ENCODE measurements at places on chromosomes 2 and 18.

- DNase-seq: no peak
These were observed 21.6 kb downstream of the MAP4K4 start for GRCh38 chr2:101718993-101719571.

DNA sequence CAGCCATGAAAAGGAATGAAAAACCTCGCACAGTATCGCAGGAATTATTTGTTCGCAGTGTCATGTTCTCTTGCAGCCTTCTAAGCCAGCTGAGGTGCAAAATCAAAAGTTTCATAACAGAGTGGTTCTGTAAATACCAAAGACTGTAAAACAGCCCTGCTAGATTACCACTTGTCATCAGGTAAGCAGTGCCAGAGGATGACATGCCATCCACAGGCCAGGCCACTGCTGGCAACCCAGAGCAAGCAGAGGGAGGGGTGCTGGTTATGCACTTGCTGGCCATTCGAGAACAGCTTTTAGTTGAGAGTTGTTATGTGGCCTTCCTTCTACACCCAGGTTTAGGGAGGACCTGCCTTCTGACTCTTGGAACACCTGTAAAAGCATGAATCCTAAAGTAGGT lies 114.3 kb upstream of the MGAT5 start:
- DNase-seq: no peak

GRCh38 chr2:105396254-105397024 lies 2.4 kb downstream of the FHL2 start:
- DNase-seq: no peak

DNA sequence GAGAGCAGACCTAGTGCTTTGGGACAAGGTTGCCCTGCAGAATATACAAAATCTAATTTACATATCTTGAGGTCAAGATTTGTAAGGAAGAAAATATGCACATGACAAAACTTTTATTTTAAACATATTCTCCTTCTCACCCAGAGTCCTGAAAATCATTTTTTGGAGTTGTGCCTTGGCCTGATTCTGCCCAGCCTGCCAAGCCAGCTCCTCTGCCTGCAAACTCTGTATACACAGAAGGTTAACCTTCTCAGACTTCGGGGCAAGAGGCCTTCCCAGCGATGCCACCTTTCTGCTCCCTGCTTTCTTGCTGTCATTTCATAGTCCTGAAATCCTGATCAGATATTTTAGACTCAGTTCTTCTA lies 95.8 kb upstream of the CAVIN2 start:
- no peak for DNase-seq

DNA sequence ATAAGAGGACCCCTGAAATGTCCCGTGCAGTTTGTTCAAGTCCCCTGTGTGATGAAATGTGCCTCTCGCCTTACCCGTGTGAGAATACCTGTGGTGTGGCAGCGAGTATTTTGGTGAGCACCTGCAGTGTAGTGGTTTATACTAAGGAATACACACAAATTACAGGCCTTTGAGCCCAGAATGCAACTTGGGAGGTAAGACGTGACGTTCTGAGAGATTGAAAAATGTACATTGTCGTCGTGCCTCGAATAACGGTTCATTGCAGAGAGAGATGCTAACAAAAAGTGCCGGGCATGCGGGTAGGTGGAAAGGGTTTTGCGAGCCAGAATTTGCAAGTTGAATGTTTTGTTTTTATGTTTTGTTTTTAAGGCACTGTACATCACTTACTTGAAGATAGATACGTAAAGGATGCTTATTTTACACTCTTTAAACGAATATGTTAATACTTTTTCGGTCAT lies 867 bp downstream of the RBBP8 start:
- DNase-seq: no peak

GRCh38 chr2:121266543-121267106 lies 18.4 kb downstream of the TFCP2L1 start:
- DNase-seq: no peak

DNA sequence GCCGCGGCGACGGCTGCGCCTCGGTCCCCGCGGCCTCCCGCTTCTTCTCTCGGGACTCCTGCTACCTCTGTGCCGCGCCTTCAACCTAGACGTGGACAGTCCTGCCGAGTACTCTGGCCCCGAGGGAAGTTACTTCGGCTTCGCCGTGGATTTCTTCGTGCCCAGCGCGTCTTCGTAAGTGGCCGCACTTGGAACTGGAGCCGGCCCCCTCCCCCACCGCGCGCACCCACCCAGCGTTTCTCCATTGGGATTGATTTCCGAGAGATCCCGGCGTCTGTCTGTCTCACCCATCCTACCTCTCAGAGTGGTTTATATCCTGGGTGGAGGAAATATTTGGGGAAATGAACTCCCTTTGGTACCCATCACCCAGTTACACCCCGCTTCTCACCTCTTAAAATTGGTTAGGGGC lies 498 bp downstream of the ITGAV start:
- DNase-seq: no peak

DNA sequence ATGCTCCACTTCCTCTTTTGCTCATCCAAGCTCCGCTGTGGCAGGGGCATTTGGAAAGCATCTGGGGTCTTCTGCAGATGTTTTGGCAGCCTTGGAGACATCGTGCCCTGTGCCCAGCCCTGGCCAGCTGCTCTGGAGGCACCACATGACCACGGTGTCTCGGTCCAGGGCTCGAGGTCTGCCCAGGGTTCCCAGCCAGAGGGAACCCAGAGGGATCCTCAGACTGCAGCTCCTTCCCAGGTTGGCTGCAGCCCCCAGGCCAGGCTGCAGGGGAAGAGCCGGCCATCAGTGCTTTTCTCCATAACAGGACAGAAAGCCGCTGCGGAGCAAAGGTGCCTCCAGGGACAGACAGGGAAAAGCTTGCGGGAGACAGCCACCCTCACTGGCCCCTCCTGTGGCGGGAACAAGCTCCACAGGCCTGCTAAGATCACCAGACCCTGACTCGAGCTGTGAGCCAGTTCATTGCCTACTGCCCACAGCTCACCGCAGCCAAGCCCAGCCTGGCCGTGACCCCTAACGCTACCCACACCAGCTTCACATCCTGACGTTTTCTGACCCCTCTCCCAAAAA lies 74.7 kb downstream of the SMAD7 start:
- DNase-seq: no peak

- no peak for DNase-seq
These were observed 309.5 kb upstream of the LYPD1 start for GRCh38 chr2:132979339-132980093.

- no peak for DNase-seq
These were observed 219.9 kb downstream of the EXOC6B start for GRCh38 chr2:72605836-72606442.

DNA sequence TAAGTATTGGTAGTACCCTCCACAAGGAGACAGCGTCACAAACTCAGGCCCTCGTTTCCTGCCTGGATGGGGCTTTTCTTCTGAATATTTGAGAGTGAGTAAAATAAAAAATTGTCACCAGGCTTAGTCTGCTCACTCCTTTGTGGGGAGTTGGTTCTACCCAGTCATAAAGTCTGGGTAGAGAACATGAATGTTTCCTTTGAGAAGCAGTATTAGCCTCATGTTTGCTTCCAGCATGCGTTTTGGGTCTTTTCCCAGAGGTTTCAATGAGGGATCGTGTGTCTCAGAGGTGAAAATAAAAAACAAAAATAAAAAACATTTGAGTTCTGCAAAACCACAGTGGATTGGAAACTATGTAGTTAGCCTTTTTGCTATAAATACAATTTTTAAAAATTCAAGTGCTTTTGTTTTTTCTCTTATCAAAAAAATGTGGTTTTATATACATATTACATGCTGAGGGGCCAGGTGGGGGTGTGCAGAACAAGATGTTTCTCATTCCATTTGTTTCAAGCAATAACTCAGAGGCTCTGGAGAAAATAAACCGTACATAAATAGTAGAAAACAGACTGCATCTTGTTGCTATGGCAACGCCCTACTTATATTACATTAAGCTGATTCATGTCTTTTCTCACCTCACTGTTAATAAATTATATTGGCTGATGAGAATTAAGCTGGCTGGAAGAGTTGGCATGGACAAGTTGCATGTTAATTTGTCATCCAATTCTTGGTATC lies 225.4 kb upstream of the FBXO11 start:
- DNase-seq: no peak

DNA sequence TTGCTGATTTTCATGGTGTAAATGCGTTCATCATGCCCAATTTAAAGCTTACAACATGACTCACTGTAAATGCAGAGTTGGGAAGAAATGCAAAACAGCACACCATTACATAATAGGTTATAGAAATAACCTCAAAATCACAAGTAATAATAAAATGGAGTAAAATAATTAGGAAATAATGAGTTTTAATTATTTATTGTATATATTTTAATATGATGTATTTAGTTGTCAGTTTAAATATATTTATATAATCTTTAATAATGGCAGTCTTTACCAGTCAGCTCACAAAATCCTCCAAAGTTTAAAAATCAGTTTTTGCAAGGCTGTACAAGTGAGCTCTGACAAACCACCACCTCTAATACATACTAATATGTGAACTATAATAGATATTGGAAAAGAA lies 180.2 kb downstream of the RND3 start:
- DNase-seq: no peak

DNA sequence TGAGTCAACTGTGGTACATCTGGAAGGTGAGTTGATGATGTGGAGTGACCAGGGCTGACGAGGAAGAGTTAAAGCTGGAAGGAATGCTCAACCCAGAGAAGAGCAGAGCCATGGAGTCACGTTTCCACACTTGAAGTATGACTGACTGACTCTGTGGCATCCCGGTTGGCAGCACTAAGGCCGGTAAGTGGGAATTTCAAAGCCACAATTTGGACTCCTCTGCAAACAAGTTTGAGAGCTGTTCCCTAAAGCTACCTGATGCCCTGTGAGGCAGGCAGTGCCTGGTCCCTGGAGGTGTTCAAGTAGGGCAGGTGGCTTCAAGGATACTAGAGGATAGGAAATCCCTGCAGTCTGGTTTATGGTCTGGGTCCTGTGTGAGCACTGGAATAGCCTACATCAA lies 69.3 kb upstream of the ITGB6 start:
- DNase-seq: no peak

- DNase-seq: no peak
These were observed 37.0 kb upstream of the TTN start for GRCh38 chr2:178844269-178844668.

- no peak for DNase-seq
These were observed 87.4 kb downstream of the INO80D start for GRCh38 chr2:205998583-205998982.

- no peak for DNase-seq
These were observed 267.2 kb downstream of the FBXO15 start for GRCh38 chr18:73880387-73880786.

GRCh38 chr2:46643493-46643892 lies 164.1 kb downstream of the TMEM247 start:
- no peak for DNase-seq

GRCh38 chr2:46715541-46715940 lies 200.1 kb downstream of the MCFD2 start:
- no peak for DNase-seq

DNA sequence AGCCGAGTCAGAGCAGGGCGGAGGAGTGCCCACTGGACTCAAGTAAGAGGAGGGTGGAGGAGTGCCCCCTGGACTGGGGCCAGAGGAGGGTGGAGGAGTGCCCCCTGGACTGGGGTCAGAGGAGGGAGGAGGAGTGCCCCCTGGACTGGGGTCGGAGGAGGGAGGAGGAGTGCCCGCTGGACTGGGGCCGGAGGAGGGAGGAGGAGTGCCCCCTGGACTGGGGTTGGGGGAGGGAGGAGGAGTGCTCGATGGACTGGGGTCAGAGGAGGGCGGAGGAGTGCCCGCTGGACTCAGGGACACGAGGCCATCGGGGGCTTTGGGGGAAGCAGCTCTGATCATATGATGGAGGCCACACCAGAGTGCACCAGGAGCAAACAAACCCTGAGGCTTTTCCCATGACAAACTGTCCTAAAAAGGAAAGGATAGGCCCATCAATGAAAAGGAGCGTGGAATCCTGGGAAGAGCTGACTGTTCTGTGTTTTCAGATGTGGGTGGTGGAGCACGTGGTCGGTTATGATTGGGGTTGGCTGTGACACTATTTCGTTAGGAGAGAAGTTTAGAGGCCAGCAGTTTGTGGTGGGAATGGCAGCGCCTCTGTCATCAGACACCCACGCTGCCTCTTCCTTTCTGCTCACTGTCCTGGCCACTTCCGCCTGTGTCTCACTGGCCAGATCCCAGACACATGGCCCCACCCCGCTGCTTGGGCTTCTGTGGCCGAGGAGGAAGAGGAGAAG lies 24.5 kb upstream of the HPCAL1 start:
- DNase-seq: peak; percentile 37
